ENCODE measurements at places on chromosomes 1 and 21.

GRCh38 chr1:208167261-208167869 is 76.8 kb downstream of the PLXNA2 start:
- no peak for DNase-seq

- no peak for DNase-seq
Measured at GRCh38 chr1:244221991-244222390, 170.9 kb downstream of the ZBTB18 start.

GRCh38 chr1:5009376-5010065 is 355.1 kb downstream of the AJAP1 start:
- DNase-seq: no peak

- no peak for DNase-seq
Measured at GRCh38 chr1:66041654-66042053, 249.0 kb downstream of the PDE4B start.

GRCh38 chr1:175857756-175858155 is 114.4 kb upstream of the TNR start:
- no peak for DNase-seq

- DNase-seq: no peak
Measured at GRCh38 chr1:180851995-180852887, 60.5 kb upstream of the KIAA1614 start.

DNA sequence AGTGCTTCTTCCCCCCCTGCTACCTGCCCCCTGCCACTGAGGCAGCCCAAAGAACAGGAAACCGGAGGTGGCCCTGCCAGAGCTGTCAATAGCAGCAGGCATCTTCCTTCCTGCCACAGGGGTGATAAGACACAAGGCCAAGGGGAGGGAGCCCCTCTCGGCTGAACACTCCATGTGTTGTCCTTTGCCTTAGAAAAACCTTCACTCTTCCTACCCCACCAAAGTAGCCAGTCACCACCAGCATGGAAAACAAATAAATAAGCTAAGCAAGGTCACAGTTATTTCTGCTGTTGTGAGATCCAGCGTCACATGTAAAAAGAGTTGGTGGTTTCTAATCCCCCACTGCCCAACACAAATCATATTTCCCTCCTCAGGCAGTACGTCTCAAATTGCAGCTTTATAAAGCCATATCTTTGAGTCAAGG is 104.8 kb upstream of the DPT start:
- no peak for DNase-seq

All from activated CD4-positive, alpha-beta T cell treated with anti-CD3 and anti-CD28 coated beads, Interleukin-2, amount 50 U/mL, for 16 hours (primary cell).